ENCODE measurements at places on chromosomes 2 and 18. TPM values are rescaled to one million over a fixed set of nuclear protein-coding genes. Genes with fewer than 3 reads are reported as not detected.

Gene HYCC2
- total RNA-seq = 29.7 TPM

Gene MRO
- not detected for total RNA-seq

Gene ST8SIA5
- not detected for total RNA-seq

Gene WDR35
- total RNA-seq = 3.9 TPM

Gene UGT1A4
- total RNA-seq = not detected

Gene RFX8
- total RNA-seq = 0.73 TPM

Gene TEKT4
- not detected for total RNA-seq

Gene DLX1
- not detected for total RNA-seq

Gene KYNU
- not detected for total RNA-seq

Gene SFT2D3
- total RNA-seq = 7.4 TPM

Gene PEX13
- 15.6 TPM for total RNA-seq

Gene KCNG2
- not detected for total RNA-seq

Gene SIX3
- total RNA-seq = not detected

Gene TM4SF20
- not detected for total RNA-seq

Gene CNRIP1
- not detected for total RNA-seq

Gene SERPINB11
- total RNA-seq = not detected

Gene CHRND
- not detected for total RNA-seq

Gene KATNAL2
- 0.60 TPM for total RNA-seq

Gene CNGA3
- total RNA-seq = not detected

Gene RSAD2
- total RNA-seq = 12.7 TPM

Gene CCL20
- total RNA-seq = not detected

Gene ALPI
- not detected for total RNA-seq

Gene MYO3B
- total RNA-seq = not detected

Gene PPP1R7
- 84.2 TPM for total RNA-seq

Gene NEU2
- not detected for total RNA-seq

Gene IL36RN
- not detected for total RNA-seq

Gene FAM210A
- 22.3 TPM for total RNA-seq

Gene TGIF1
- 14.5 TPM for total RNA-seq

Gene KIF1A
- 0.60 TPM for total RNA-seq

Gene LYG1
- total RNA-seq = 1.2 TPM

Gene RGPD8
- 8.9 TPM for total RNA-seq

Gene PDCD1
- 1.5 TPM for total RNA-seq

Gene AFG3L2
- 36.7 TPM for total RNA-seq

Gene C1QL2
- not detected for total RNA-seq

Gene VWA3B
- not detected for total RNA-seq

Gene LAMA1
- not detected for total RNA-seq

Gene ALK
- not detected for total RNA-seq

Gene RTP5
- total RNA-seq = not detected

Gene SLC40A1
- total RNA-seq = 11.9 TPM

All from activated naive CD4-positive, alpha-beta T cell treated with anti-CD3 and anti-CD28 coated beads, Interleukin-2, amount 10 ng/mL, durations not matched to agents 5 hours and 36 hours (primary cell).